ENCODE measurements at places on chromosomes 1 and 21.
A peak's percentile ranks its signal among the peaks of the same experiment; 100 is the strongest.

DNA sequence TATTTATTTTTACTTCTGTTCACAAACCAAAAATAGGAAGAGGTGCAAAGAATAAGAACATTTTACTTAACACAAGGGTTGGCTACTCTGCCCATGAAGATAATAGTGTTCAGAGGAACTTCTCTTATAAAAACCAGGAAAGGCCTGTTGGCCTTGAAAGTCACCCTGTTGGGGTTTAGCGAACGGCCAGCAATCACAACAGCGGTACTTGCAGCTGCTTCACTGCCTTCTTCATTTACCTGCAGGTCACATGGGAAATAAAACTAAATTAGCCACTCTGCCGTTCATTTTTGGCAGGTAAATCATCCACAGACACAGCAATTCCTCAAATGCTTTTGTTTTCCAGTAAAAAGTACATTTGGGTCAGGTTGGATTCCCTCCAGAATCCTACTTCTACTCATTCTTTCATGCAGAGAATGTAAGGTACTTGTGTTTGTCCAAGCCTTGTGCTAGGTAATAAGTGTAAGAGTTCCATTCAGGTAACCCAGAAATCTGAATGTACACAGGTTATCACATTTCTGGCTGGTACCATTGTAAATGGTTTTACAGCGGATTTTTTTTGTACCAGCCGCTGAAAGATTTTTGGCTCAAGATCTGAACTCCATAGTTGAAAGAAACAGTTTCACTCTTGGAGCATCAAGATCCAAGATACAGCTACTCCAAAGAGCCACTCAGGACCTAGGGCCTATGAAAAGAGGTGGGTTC lies 13.1 kb downstream of the SERPINC1 start:
- DNase-seq, result no peak

- DNase-seq, result no peak
Measured at GRCh38 chr1:77509051-77509492, 173.4 kb downstream of the ZZZ3 start.

DNA sequence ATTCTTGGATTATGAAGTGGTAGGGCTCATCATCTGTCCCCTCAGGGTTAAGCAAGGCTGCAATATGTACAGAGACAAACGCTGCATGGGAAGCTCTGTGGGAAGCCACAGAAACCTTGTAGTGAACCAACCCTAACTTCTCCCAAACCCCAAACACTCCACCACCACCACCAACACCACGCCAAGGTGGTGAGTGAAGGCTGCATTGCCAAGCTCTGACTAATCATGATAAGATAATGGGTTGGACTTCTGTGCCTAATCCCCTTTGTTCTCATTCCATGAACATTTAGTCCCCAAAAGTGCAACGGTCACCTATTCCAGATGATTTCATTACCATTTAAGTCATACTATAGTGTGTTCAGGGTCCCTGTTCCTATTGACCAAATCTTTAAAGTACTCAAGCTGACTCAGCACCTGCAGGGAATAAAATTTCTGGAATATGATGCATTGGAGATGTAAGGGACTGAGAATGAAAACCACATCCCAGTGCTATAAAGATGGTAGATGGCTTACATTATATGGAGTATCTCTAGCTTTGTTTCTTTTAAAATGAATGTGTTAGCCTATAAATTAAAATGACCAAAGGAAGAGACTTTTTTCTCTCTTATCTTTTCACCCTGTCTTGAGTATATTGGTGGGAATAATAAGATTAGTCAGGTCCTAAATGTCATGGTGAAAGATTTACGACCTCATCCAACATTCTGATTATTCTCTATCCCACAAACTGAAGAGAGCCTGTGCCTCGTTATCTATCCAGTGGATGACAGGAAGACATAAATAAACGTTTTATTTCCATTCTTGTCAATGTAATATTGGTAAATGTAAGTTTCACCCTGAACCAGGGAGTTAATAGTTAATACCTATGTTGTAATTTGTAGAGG lies 22.6 kb upstream of the PLD5 start:
- no peak for DNase-seq

GRCh38 chr1:150578272-150579109 lies 919 bp downstream of the MCL1 start:
- DNase-seq, result no peak

DNA sequence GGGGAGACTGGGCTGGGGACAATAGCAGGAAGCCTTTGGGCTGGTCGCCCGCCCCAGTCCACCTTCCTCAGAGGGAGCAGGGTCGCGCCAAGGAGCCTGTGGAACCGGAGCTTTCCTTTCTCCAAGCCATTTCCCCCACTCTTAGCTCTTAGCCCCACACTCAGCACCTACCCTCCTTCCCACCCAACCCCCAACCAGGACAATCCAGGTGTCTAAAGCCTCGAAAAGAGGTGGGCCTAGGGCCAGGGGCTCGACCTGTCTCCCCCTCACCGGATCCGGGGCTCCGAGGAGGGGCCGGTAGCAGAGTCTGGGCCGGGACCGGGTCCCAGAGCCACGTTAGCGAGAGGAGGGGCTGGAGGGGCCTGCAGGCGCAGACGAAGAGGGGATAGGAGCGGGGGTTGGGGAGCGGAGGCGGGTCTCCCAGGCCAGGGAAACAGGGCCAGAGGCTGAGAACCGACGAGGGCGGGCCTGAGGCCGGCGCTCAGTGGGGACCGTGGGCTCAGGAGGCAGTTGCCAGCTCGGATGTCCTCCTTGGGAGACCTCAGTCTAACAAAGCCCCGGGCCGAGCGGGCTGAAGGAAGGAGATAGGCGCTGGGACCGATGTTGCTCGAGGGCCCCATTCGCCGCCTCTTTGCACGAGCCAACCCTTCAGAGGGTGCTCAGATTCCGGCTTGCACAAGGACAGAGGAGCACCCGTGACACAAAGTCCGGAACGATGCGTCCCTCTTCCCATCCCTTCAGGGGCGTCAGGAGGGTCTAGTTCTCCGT lies 943 bp downstream of the SEMA6C start:
- peak; percentile 90 for DNase-seq

Measured in lower leg skin (tissue), 4 donors.